ENCODE measurements at places on chromosomes 5 and 9.

- no peak for DNase-seq
Measured at GRCh38 chr5:92907938-92908606, 672.9 kb downstream of the NR2F1-AS1 start.

DNA sequence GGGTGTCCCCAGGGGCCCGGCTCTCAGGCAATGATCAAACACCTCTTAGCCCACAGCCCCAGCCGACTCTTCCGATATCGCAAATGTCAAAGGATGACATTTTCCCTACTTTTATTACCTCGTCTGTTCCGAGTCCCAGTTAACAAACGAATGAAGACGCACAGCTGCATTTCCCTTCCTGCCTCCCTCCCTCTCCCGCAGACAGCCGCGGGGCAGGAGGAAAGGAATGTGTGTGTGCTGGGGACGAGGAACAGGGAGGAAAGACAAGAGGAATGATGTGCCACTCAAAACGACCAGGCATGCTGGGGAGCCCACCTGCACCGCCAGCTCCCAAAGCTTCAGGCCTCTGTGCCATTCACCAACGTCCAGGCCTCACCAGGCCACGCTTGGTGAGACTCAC lies 125.9 kb upstream of the SARDH start:
- DNase-seq: no peak

DNA sequence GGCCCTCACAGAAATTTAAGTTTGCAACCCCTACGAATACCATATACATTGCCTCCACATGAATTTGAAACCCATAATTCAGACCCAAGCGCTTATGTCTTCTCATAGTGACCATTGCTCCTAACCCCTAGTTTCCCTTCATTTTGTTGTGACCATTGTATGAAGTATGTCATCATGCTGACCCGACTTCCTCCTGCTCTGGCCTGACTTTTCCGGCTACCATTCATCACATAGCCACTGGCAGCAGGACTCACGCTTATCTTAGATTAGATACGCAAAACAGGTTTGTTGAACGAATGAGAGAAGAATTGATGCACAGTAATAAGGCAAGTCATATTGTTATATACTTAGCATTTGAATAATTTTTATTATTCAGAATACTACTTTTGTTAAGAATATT lies 345.4 kb downstream of the FBXL17 start:
- DNase-seq: no peak

DNA sequence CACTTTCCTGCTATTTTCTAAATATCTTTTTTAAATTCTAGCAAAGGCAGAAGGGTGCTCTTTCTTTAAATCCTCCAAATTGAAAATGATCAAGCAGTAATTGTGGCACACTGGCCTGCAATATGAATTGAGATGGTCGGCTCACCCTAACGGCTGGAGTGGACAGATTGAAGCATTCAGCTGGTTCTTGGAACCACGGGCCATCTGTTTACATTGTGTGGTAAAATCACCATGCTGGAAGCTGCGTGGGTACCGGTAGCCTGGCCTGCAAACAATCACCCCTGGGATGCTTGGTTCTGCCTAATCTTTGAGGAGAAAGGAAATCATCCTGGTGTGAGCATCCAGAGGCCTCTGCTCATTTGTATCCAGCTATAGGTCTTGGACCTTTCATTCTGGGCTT lies 289.3 kb downstream of the ZNF608 start:
- DNase-seq: no peak

DNA sequence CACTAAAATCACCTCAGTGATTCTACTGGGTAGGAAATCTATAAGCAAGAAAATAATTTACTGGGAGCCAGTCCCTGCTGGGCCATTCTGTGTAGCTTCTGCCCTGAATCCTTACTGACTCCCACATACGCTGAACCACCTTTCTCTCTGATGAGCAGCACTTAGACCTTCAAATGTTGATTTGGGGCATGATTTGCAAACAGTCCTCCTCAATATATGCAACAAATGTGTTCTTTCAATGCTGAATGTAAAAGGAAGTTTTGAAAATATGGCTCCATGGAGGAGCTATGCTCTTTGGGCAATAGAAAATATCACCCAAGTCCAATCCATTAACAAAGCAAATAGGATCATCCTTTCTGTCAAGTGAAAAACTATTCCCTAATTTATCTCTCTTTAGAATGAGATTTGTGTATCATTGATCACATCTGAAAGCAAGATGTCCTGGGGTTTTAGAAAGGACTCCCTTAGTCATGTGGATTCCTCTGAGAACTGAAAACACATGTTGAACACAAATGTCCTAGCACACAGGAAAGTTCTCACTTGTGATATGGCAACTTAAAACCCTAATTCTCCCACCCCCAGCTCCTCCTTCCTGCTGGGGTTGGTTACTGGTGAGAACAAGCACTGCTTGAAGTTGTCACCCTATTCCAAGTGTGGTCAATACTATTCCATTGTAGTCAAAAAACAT lies 8.9 kb upstream of the CER1 start:
- DNase-seq: no peak

DNA sequence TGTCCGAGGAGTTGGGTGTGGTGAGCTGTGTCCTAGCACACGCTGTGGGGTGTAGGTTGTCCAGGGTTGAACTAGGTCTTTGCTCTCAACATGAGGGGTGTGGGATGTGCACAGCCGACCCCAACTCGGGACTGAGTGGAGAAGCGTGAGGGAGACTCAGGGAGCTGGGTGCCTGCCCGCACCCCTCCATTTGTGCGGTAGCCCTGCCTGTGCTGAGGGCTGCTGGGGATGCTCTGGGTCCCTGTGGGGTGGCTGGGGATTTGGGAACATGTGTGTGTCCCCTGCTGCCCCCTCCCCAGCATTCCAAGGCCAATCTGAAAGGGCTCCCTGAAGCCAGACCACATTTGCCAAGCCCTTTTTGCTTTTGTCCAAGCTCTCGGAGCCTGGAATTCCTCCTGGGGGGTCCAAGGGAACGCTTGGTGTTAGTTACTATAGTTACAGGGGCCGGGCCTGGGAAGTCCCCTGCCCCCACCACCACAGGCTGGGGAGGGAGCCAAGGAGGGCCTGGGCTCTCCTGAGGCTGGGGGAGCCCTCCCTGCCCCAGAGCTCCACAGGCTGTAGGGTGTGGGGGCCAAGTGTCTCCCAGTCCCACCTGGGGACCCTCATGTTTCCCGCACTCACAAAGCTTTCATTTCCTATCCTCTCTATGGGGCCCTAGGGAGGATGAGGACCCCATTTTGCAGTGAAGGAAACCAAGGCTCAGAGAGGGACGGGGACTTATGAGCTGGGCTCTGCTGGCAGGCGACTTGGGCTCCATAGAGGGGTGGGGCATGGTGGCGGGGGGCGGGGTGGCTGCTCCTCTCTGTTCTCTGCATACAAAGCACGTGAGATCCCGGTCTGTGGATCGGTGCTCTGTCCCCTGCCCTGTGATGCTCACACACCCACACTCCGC lies 1.1 kb downstream of the CRB2 start:
- no peak for DNase-seq

DNA sequence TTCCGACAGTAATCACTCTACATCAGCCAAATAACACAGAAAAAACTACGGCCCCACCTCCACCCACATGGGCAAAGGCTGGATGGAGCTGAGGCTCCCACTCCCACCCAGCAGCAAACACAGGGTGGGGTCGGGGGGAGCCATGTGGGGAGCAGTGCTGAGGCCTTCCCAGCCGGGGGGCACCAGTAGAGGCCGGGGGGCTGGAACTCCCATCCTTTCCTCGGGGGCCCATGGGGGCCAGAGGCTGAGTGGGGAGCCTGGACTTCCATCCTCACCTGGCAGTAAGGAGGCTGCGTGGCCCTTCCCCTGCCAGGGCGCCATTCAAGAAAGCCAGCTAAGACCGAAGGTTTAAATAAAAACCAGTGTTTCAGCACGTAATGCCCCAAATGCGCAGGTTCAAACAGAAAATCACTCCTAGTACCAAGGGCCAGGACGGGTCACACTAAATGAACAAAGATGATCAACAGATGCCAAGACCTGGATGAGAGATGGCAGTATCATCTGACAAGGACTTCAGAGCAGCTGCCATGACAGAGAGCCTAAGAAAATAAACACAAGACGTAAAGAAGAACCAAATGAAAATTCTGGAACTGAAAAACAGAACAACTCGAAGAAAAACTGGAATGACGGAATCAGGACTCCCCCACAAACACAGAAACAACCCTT lies 9.4 kb downstream of the CCDC127 start:
- no peak for DNase-seq

- DNase-seq: no peak
Measured at GRCh38 chr5:172591636-172592035, 49.4 kb upstream of the NEURL1B start.

DNA sequence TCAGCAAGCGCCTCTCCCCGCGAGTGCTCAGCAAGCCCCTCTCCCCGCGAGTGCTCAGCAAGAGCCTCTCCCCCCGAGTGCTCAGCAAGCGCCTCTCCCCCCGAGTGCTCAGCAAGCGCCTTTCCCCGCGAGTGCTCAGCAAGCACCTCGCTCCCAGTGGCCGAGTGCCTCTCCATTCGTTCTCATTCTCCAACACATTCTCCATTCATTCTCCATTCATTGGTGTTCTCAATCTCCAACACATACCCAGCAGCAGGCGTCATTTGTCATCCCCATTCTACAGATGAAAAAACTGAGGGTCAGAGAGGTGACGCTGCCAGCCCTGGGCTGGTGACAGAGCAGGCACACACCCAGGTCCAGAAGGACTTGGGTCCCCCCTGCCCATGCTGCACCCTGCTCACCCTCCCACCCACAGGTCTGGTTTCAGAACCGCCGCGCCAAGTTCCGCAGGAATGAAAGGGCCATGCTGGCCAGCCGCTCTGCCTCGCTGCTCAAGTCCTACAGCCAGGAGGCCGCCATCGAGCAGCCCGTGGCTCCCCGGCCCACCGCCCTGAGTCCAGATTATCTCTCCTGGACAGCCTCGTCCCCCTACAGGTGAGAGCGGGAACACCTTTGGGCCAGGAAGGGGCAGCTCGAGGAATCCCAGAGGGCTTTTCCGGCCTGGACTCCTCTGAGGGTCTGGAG lies 32.5 kb downstream of the PTGES start:
- DNase-seq: no peak

GRCh38 chr9:107669422-107669821 lies 179.9 kb upstream of the KLF4 start:
- DNase-seq: no peak

DNA sequence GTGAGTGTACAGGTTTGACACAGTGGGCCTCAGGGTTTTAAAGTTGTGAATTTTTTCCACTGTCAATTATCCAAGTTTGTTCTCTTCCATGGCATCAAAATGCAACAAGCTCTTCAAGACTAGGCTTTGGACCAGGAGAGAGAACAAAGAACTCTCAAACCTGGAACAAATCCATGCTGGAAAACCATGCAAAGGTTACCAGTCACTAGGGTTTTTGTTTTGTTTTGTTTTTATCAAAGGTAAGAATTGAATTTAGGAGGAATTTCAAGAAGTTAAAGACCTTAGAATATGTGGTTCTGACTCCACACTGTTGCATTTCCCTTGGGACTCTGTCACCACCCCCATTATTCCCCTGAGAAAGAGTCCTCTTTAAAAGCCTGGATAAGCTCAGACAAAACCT lies 191.1 kb upstream of the PIK3R1 start:
- no peak for DNase-seq

All from GM18507 (cell line).